Cerebellar nuclear complex (tissue), 1 donor: ENCODE measurements at places on chromosomes 4 and X.

DNA sequence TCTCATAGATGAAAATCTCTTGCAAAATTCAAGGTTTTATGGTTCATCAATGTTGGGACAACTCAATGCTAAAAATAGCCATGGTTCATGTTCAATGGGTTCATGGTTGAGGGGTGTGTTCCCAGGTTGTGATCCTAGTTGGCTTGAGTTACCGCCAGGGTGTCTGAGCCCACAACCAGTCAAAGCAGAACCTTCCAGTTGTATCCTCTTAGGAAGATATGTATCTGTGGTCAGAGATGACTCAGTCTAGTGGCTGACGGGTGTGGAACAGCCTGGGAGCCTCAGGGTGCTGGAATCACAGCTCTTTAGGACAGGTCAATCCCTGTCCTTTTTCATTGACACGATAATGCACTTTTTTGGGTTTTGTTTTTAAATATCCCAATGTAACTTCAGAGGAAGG lies 192.3 kb upstream of the NR3C2 start:
- DNase-seq, result no peak

GRCh38 chr4:1988327-1988724 lies 20.4 kb downstream of the NELFA start:
- no peak for DNase-seq

DNA sequence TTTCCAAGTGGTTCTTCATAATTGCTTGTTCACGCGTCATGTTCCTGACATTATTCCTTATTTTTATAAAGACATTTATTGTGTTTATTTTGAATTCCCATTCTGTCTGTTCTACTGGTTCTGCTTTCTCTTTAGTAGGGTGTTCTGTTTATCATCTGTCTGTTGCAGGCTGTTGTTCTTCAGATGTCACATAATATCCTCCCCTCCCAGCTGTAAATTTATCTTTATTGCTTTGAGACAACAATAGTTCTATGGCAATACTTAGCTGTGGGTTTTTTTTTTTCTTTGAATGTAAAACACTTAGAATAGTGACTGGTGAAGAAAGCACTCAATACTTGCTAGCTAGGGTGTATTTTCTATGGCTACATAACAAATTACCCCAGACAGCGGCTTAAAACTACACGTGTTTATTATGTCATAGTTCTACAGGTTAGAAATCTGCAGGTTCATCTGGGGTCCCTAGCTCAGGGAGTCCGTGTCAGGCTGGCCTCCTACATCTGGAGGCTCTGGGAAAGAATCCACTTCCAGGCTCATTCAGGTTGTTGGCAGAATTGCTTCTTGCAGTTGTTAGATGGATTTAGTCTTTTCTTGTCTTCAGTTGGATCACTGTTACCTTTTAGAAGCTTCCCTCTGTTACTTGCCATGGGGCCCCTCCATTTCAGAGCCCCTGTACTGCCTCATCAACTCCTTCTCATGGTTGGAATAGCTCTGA lies 63.4 kb upstream of the ENPEP start:
- no peak for DNase-seq

DNA sequence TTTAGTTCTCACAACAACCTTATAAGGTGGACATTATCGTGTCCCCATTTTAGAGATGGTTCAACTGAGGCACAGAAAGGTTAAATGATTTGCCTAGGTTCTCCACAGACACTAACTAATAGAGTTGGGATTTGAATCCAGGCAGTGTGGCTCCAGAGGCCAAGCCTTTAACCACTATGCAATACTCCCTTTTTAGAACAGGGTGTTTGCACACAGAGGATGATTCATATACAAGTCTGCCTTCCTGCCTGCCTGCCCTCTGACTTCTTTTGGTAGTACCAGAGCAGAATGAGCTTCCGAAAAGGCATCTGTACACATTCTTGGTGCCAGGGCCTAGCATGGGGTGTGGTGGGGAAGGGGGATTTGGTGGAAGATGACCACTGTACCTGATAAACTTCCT lies 150.8 kb upstream of the ARHGEF9 start:
- no peak for DNase-seq

- DNase-seq, result no peak
Measured at GRCh38 chrX:80181079-80181478, 166.5 kb downstream of the TBX22 start.

- DNase-seq, result no peak
Measured at GRCh38 chr4:24527371-24527770, 57.0 kb downstream of the DHX15 start.

DNA sequence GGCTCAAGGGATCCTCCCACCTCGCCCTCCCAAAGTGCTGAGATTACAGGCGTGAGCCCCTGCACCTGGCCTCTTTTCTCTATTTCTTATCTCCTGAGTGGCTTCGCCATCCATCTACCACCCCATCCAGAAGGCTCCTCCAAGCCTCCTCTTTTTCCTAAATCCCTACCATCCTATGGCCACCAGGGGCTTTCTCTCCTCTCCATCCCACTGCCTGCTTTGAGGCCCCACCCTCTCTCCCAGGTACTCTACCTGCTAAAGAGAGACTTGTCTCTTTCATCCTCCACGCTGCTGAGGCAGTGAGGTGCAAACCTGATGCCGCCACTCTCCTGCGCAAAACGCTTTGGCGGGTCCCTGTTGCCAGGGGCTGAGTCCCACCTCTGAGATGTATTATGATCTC lies 7.0 kb downstream of the RS1 start:
- DNase-seq, result no peak

DNA sequence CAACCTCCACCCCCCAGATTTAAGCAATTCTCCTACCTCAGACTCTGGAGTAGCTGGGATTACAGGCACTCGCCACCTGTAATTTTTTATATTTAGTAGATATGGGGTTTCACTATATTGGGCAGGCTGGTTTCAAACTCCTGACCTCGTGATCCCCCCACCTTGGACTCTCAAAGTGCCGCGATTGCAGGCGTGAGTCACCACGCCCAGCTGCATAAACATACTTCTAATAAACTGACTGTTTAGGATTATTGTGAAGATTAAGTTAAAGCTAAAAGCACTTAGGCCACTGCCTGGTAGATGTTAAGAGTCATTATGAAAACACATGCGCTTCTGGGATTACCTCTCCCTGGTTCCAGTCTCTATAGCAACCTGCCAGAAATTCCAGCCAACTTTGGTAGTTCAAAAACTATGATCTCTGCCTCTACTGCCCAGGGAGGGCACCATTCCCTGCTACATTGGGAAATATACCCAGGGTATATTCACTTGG lies 30.2 kb upstream of the GRIA3 start:
- no peak for DNase-seq

- DNase-seq, result no peak
Measured at GRCh38 chr4:109067508-109068235, 234.8 kb downstream of the COL25A1 start.

DNA sequence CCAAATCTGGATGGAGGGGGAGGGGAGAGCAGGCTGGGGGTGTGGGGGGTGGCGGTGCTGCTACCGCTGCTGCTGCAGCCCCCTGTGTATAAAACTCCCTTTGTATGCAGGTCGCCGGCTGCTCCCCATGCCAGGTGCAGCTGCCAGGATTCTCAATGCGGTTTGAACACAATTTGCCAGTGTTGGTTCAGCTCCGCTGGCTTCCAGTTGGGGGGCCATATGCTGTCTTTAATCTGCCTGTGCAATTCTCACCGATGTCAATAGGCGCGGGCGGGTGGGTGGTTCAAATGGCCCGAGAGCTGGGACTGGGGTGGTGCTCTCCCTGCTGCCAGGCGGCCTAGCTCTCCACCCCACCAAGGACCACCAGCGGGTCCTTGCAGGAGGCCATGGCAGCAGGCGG lies 257.6 kb downstream of the BCOR start:
- DNase-seq, result no peak

GRCh38 chrX:106467943-106468342 lies 143.8 kb upstream of the RADX start:
- DNase-seq, result no peak

- DNase-seq, result no peak
Measured at GRCh38 chr4:185265942-185266341, 56.5 kb downstream of the SNX25 start.

DNA sequence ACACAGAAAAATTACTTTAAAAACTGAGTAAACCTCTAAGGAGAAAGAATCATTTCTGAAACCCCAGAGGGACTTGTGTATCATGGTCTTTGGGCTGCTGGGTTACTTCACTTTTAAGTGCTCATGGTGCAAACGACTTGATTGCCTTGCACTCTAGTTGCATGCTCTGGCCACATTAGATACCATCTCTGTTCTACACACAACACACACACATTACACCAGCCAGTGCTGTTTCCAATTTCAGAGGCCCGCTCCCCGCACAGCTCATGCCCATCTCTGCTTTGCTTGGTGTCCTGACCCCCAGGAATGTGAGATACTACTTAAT lies 2.1 kb downstream of the PPP3CA start:
- DNase-seq, result no peak

GRCh38 chr4:154376486-154376885 lies 115.1 kb downstream of the DCHS2 start:
- no peak for DNase-seq

GRCh38 chrX:140342410-140342809 lies 162.5 kb downstream of the SOX3 start:
- DNase-seq, result no peak

GRCh38 chrX:88397551-88397950 lies 349.5 kb upstream of the CPXCR1 start:
- no peak for DNase-seq

DNA sequence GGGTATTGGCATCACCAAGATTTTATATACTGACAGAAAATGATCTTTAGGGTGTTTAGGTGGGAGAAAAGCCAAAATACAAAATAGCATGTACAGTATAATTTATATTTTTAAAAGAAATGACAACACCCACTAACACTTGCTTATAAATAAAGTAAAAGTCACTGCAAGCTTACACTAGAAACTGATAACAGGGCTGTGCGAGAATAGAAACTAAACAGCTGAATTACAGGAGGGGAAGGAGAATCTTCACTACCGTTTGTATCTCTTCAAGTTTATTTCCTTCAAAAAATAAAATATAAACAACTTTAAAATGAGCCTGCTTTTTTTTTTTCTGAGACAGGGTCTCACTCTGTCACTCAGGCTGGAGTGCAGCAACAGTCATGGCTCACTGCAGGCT lies 22.8 kb downstream of the GRSF1 start:
- DNase-seq, result no peak

GRCh38 chr4:177051473-177052060 lies 258.1 kb upstream of the NEIL3 start:
- DNase-seq, result no peak

GRCh38 chr4:116082808-116083366 lies 969.5 kb upstream of the NDST4 start:
- no peak for DNase-seq

DNA sequence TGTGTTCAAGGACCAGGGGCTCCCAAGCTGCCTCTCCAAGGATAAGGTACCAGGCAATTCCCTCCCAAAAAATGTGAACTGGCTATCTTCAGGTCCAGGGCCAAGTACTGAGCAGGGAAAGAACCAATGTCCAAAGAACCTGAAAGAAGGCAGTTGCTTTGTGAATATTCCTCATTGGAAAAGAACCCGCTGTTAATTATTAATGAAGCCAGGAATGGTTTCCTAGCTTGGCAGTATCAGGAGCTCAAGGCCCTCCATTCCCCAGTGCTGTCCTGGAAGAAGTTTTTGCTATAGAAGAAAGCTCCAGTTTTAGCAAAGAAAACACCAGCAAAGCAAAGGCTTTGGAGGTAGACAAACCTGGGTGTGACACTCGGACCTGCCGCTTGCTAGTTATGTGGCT lies 130.0 kb upstream of the MBNL3 start:
- no peak for DNase-seq

DNA sequence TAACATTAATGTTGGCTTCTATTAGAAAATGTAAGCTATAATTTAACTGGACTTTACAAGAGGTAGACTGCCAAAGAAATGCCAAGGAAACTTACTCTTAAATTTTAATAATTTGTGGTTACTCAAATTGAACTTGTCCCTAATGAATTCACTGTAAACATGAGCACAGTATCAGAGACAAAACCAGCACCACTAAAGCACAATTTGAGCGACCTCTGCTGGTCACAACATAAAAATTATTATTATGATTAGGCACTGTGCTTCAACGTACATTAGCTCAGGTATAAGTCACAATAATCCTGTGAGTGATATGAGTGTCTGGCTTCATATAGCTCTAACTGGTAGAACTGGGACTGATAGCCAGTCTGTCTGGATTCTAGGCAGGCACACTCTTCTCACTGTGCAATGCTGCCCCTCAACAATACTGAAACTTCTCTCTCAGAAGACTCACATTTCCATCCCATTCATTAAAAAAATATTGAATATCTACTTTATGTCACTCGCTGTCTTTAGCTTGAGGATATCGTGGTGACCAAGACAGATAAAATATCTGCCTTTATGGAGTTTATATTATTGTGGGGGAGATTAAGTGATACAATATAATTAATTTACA lies 8.0 kb downstream of the NUDT6 start:
- DNase-seq, result no peak

DNA sequence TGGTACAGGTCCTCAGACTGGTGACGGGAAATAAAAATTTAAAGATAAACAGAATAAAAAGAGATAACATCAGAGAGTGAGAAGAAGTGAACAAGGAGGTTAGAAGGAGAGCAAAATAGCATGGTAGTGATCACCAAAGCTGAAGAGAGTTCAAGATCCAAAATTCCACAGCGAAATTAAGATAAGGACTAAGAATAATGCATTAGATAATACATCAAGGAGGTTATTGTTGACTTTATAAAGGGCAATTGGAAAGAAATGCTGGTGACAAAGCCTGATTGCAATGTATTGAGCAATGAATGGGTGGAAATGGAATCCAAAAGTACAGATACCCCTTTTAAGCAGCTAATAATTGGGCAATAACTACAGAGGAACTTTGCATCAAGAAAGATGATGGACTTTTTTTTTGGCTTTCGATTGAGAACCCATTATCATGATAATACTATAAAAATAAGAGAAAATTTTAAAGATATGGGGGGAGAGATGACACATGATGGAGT lies 101.6 kb upstream of the MAP9 start:
- DNase-seq, result no peak

DNA sequence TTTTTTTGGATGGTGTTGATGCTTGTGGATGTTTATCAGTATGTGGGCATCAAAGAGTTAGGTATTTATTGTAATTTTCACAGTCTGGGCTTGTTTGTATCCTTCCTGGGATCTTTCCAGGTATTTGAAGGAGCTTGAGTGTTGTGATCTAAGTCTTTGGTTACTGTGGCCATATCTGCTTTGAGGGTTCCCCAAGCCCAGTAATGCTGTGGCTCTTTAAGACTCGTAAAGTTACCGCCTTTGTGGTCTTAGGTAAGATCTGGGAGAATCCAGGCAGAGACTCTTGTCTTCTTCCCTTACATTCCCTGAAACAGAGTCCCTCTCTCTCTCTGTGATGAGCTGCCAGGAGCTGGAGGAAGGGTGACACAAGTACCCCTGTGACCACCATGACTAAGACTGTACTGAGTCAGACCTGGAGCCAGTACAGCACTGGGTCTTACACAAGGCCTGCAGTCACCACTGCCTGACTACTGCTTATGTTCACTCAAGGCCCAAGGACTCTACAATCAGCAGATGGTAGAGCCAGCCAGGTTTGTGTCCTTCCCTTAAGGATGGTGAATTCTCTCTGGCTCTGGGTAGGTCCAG lies 62.2 kb downstream of the FMR1NB start:
- DNase-seq, result no peak

GRCh38 chr4:173508386-173509035 lies 21.5 kb downstream of the HAND2 start:
- no peak for DNase-seq
